ENCODE measurements at places on chromosomes 16 and 17.

DNA sequence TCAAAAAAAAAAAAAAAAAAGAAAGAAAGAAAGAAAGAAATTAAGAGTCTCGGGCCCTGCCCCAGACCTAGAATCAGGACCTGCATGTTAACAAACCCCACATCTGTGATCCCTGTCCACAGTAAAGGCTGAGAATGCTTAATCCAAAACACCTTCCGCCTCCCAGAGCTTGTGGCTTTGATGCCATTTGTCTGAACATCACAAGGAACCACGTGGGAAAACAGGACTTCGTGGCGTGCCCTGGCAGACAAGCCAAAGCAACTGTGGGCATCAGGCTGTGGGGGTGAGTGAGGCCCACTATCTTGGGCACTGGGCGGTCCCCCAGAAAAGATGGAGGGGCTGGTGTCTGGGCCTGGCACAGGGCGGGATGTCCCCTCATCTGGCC is 173.4 kb upstream of the CIBAR2 start:
- no peak for DNase-seq

DNA sequence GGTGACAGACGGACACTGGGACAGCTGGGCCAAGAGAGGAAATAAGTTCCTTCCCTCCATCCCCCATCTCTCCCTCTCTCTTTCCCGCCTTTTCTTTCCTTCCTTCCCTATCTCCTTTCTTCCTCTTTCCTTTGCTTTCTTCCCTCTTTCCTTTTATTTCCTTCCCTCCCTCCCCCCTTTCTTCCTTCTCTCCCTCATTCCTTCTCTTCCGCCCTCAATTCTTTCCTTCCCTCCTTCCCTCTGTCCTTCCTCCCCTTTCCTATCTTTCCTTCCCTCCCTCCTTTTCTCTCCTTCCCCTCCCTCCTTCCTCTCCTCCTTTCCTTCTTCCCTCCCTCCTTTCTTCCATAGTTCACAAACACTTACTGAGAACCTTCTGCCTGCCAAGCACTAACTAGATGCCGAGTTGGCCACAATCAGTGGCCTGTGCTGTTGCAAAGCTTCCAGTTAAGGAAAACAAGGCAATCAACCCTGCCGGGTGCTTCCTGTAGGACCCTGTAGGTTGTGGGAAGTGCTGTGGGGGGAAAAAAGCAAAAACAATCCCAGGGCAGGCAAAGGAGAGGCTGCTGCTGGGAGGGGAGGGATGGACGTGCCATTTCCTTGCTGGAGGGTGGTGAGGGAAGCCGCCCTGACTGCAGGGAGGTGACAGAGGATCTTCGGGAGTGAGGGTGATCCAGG is 31.7 kb downstream of the ABCC6 start:
- DNase-seq: no peak

DNA sequence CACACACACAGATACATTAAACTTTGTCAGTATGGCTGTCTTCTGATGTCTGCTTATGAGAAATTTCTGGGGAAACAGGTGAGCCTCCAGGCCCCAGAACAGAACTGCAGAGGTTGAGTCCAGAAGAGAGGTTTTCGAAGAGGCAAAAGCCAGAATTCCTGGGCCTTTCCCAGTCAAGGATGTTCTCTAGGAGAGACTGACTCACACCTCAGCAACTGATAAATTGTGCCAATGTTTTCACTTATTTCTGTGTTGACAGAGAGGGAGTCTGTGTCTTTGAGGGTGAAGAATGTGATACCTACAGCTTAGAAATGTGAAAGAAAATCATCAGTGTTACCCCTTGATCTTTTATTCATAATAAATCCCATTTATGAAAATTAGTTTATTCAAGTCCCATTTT is 30.3 kb downstream of the LDHD start:
- no peak for DNase-seq

DNA sequence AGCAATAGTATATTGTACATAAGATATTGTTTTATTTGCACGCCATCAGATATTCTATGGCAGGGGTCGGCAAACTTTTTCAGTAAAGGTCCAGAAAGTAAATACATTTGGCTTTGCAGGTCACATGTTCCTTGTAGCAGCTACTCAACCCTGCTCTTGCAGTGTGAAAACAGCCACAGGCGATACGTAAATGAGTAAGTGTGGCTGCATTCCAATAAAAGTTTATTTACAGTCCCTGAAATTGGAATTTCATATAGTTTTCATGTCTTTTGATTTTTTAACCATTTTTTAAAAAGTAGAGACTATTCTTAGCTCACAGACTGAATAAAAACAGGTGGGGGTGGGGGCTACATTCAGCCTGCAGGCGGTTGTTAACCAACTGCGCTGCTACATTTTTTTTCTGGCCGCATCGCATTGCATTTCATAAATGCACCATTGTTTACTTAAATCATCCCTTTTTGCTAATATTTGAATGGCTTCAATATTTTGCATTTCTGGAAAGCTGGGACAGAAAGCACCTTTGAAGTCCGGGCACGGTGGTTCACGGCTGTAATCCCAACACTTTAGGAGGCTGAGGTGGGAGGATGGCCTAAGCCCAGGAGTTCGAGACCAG is 50.5 kb upstream of the HAPSTR1 start:
- DNase-seq: no peak

- no peak for DNase-seq
These were observed 8.8 kb downstream of the ZG16B start for GRCh38 chr16:2838928-2839327.

- no peak for DNase-seq
These were observed 186.7 kb downstream of the MSI2 start for GRCh38 chr17:57442914-57443571.

GRCh38 chr16:21620592-21620991 is 21.2 kb downstream of the METTL9 start:
- no peak for DNase-seq

DNA sequence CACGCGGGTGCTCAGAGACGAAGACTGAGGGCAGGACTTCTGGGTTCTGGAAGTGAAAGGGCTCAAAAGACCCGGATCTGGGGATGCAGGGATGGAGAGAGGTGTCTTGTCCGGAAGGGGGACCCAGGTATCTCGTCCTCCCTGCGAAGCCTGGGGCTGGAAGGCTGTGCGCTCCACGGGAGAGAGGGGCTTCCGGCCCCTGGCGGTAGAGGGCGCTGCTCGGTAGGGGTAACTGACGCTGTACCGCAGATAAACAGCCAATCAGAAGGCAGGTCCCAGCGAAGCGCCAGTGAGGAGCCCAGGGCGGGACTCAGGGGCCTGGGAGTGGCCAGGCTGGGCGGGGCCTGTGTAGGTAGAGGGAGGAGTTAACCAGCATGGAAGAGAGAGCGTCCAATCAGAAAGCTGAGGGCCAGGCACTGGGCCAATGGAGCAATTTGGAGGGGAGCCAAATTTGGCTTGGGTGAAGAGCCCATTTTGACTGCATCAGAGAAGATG is 804 bp downstream of the TGFB1I1 start:
- peak; percentile 58 for DNase-seq

GRCh38 chr16:25172831-25173230 is 43.9 kb upstream of the AQP8 start:
- no peak for DNase-seq

DNA sequence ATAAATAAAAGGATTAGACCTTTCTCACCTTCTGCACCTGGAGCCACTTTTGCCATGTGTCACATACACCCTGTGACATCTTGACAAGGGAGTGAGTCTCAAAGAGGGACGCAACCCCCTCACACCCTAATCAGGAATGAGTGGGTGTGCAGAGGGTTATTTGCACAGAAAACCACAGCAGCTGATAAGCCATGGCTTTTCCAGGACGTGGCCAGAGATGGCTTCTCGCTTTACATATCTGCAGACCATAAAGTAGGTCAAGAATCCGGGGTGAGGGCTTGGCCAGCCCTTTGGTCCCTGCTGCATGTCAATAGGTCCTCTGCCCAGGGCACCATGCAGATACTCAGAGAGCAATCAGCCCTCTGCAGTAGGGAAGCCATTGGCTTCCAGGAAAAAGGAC is 2.4 kb upstream of the CD300LF start:
- no peak for DNase-seq
